ENCODE measurements at places on chromosomes 1 and 21.

GRCh38 chr1:234019387-234019786, 114.9 kb downstream of the SLC35F3 start:
- no peak for DNase-seq

DNA sequence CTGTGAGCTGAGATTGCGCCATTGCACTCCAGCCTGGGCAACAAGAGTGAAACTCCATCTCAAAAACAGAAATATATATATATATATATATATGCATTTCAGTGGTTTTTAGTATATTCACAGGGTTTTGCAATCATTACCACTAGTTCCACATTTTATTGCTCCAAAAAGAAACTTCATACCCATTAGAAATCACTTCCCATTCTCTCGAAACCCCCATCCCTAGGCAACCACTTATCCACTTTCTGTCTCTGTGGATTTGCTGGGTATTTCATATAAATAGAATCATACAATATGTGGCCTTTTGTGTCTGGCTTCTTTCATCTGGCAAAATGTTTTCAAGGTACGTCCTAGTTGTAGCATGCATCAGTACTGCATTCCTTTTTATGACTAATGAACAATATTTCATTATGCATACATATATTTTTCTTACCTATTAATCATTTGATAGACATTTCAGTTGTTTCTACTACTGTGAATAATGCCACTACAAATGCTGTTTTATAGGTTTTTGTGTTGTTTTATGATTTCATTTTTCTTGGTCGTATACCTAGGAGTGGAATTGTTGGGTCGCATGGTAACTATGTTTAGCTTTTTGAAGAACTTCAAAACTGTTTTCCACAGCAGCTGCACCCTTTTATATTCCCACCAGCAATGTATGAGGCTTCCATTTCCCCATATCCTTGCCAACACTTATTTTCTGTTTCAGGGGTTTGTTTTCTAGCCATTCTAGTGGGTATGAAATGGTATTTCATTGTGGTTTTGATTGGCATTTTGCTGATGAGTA, 95.9 kb downstream of the PHTF1 start:
- no peak for DNase-seq

GRCh38 chr1:26754086-26754874, 33.5 kb upstream of the PIGV start:
- DNase-seq, result no peak

- DNase-seq, result no peak
Observed at GRCh38 chr1:9687874-9688582, 36.5 kb downstream of the PIK3CD start.

GRCh38 chr1:110627764-110628163, 21.6 kb upstream of the KCNA2 start:
- DNase-seq, result no peak

DNA sequence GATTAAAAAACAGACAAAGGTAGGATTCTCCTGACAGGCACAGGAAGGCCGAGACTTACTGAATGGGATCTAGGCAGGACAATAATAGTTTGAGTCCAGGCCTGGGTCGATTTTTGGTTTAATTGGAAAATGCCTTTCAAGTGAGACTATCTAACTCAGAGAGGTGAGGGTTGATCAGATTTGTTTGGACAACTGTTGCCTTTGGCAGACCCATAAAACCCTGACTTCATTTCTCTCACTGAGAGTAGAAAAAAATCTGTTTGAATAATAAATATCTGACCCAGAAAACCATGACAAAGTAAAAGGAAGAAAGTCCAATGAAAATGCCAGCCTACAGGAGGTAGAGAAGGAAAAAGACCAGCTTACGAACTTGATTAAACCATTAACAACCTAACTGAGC, 12.3 kb upstream of the SLC30A10 start:
- DNase-seq, result no peak

- DNase-seq, result no peak
Observed at GRCh38 chr1:59730759-59731478, 83.8 kb upstream of the HOOK1 start.

DNA sequence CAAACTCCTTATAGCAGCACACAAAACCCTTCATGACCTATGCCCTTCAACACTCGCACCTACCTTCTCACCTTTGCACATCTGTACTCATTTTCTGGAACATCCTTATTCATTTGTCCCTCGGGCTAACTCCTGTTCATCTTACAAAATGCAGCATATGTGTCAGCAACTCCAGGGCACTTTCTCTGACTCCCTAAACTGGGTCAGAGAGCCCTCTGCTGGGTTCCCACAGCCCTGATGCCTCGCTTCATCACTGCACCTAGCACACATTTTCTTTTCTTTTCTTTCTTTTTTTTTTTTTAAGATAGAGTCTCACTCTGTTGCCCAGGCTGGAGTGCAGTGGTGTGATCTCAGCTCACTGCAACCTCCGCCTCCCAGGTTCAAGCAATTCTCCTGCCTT, 54.0 kb downstream of the RAB3B start:
- no peak for DNase-seq

GRCh38 chr21:45593162-45594022, 50.1 kb upstream of the PCBP3 start:
- DNase-seq, result no peak

DNA sequence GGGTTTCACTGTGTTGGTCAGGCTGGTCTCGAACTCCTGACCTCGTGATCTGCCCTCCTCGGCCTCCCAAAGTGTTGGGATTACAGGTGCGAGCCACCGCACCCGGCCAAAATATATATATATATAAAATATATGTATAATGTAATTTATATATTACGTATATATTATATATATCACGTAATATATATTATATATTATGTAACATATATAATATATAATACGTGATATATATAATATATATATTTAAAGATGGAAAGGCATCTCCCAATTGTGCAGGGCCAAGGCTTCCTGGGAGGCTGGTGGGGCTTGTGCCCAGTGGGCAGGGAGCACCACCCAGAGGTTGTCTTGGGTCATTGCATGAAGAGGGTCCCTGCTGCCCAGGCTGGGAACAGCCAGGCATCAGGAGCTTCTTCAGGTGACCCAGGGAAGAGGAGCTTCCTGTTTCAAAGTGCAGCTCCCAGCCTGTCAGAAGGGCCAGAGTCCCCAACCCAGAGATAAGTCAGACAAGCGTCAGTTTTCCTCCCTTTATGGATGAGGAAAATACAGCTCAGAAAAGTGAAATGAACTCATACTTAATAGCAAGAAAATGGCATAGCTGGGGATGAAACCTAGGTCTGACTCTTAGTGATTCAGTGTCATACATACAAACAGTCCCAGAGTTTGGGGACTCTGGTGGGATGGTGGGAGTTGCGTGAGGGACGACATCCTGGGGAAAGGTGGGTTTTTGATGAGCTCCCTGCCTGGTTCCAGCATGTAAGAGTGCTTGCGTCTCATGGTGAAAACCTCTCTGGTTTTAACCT, 12.0 kb downstream of the UBE2Q1 start:
- DNase-seq, result no peak

DNA sequence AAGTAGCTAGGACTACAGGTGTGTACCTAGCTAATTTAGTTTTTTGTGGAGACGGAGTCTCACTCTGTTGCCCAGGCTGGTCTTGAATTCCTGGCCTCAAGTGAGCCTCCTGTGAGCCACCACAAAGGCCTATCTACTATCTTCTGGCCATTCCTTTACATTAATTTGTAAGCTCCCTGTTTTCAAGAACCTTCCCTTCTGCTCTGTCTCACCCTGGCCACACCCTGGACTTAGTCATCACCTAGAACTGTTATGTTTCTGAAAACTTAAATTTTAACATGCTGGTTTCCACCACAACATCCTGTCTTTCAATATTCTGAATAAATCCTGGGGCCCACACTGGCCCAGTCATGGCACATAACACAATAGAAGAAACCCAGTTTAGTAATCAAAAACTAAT, 4.9 kb upstream of the B4GALT3 start:
- no peak for DNase-seq

GRCh38 chr1:44655609-44656008, 18.7 kb downstream of the TMEM53 start:
- no peak for DNase-seq

GRCh38 chr1:237814319-237814924, 76.3 kb downstream of the ZP4 start:
- DNase-seq, result no peak

- no peak for DNase-seq
Observed at GRCh38 chr21:29730281-29730680, 209.5 kb downstream of the GRIK1 start.

DNA sequence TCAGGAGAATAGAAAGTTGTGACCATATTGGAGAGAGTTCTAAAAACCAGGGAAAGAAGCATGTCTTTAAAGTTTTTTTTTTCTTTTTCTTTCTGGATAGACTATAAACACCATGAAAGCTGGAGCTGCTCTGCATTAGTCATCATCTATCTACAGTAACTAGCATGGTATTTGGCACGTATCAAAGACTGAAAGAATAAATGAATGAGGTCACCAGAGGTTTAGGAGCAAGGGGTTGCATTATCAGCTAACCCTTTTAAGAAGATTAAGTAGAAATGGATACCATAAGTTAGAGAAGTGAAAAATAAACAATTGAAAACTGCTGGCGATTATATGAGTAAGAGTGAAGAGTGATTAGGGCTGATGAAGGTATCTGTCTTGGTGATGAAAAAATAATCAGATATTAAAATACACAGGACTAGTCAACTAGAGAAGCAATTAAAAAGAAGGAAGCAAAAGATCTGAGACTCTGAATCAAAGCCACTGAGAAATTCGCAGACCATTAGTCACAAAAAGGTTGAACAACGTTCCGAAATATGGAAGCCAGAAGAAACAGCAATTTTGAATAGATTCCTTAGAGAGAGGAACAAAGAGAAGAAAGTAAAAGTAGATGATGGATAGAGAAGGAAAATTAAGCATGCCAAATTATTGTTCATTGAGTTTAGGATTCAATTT, 536.4 kb downstream of the DPYD start:
- DNase-seq, result no peak

DNA sequence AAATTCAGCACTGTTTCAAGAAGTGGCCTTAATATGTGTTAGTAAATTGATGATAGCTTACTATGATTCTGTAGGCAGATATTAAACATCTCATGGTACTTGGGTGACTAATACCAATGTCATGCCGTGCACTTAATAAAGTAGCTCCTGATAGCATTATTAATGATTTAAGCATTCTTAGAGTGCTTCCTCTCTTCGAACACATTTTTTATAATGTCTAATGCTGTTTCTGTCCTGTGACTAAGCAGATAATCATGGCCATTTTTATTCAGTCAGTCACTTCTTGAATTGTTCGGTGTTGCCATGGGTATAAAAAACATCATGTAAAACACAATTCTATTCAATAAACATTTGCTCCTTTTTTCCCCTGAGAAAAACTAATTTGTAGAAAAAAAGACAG, 804.6 kb upstream of the ADGRL4 start:
- DNase-seq, result no peak

- DNase-seq, result no peak
Observed at GRCh38 chr1:225462714-225463574, 35.1 kb upstream of the LBR start.

DNA sequence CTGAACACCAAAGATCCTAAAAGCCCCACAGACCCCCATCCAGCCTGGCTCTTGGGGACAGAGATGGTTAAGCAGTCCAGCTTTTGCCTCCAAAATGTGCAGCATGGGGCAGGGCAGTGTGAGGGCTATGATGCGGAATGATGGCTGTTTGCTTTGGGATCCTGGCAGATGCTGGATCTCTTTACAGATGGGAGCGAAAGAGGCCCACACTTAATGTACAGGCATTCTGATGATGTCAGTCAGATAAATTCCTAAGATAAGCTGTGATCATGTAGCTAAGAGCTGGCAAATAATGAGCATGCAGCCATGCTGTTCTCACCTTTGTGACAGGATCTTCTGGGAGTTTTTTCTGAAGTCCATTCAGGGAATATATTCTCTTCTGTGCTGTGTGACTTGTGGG, 17.6 kb upstream of the KCNQ4 start:
- no peak for DNase-seq

GRCh38 chr1:215600867-215601266, 33.8 kb downstream of the KCTD3 start:
- DNase-seq, result no peak

DNA sequence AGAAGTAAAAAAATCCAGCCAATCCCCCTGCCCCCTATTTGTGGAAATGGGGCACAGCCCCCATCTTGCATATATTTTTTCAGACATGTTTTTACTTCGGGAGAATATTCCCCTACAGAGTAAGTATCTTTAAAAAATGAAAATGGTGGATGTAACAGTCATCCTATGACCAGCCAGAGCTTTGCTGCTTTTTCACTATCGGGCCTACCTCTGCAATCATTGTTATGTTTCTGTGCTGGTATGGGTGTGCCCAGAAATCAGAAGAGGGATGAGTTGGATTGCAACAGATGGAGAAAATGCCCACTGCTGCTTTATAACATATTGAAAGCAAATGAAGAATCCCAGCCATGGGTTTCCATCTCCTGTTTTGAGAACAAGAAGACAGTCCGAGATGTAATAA, 2.9 kb downstream of the CD247 start:
- no peak for DNase-seq

DNA sequence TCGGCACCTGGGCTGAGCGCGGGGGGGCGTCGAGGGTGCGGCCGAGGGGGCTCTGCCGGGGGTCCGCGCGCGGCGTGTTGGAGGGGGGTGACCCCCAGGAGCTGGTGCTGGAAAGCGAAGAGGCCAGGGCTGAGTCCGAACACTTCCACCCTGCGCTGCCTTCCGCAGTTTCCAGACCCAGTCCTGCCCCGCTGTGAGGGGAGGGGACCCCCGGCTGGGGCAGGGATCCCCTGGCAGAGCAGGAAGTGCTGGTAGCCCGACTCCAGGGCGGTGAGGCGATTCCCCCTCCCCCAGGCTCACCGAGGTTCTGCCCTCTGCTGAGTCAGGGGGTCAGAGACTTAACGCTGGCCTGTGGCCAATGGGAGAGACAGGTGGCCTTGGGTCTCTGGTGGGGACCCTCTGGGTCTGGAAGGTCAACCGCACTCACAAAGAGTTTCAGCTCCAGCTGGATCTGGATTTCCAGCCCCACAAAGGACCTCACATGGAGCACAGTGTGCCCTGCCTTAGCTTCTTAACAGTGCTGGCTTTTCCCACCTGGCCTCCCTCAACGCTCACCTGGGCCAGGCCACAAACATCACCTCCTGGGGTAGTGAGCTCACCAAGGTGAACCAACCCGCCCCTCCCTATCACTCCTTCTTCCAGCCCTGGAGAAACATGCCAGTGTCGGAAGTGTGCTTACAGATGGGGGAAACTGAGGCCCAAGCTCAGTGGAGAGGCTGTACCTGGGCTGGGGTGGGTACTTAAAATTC, 39.8 kb upstream of the SYNC start:
- DNase-seq, result no peak

DNA sequence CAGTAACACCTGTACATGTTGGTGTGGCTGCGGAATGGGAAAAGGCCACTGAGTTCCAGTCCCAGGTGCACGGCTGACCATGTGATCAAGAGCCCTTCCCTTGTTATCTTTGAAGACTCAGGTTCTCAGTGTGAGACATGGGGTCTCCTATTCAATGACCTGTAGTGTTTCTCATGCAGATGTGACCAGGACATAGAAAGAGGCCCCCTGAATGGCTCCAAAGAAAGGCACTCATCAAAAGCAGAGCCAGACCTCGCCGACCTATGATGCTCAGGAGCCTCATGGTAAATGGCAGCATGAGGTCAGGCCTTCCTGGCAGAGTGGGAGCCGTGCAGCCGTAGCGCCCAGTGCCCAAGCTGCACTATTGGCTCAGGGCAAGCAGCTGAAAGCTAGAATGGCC, 42.3 kb upstream of the HAO2 start:
- DNase-seq, result no peak
